Smooth muscle cell of trachea (primary cell): ENCODE measurements at places on chromosomes 2 and 18. TPM values are rescaled to one million over a fixed set of nuclear protein-coding genes. Genes with fewer than 3 reads are reported as not detected.

The XIRP2 gene
- not detected in 2 replicates for total RNA-seq

The CD8B gene
- total RNA-seq, result not detected in 2 replicates

The ASXL3 gene
- total RNA-seq, result 0.66 and 3.2 TPM in 2 replicates

The CCDC85A gene
- 0.66 and 0.73 TPM in 2 replicates for total RNA-seq

The TRIM43 gene
- total RNA-seq, result not detected in 2 replicates

The INHBB gene
- total RNA-seq, result not detected in 2 replicates

The SEMA4C gene
- total RNA-seq, result 25.0 and 27.5 TPM in 2 replicates

The DSEL gene
- 156 and 218 TPM in 2 replicates for total RNA-seq

The CD8A gene
- total RNA-seq, result not detected in 2 replicates

The KCNG2 gene
- total RNA-seq, result 0.73 and 3.3 TPM in 2 replicates

The HOXD13 gene
- not detected in 2 replicates for total RNA-seq

The IL1F10 gene
- total RNA-seq, result not detected in 2 replicates

The TNFRSF11A gene
- 0.66 and 0.73 TPM in 2 replicates for total RNA-seq

The CNDP1 gene
- total RNA-seq, result not detected in 2 replicates

The GKN2 gene
- not detected in 2 replicates for total RNA-seq

The MAPK4 gene
- not detected in 2 replicates for total RNA-seq

The SCN3A gene
- total RNA-seq, result 0.50 and 1.3 TPM in 2 replicates

The TUBA4B gene
- 0.17 TPM in 1 of 2 replicates, not detected in the other for total RNA-seq

The PKP4 gene
- 47.4 and 49.6 TPM in 2 replicates for total RNA-seq

The BCL11A gene
- under 0.01 and 0.15 TPM in 2 replicates for total RNA-seq

The DSG4 gene
- total RNA-seq, result not detected in 2 replicates

The UPP2 gene
- total RNA-seq, result under 0.01 TPM in 1 of 2 replicates, not detected in the other

The CAPN14 gene
- 0.33 and 0.58 TPM in 2 replicates for total RNA-seq

The ARHGAP15 gene
- not detected in 2 replicates for total RNA-seq

The RGPD3 gene
- total RNA-seq, result 0.29 and 0.33 TPM in 2 replicates

The SERPINE2 gene
- 62.5 and 275 TPM in 2 replicates for total RNA-seq

The GRHL1 gene
- 0.58 and 0.66 TPM in 2 replicates for total RNA-seq

The MBD1 gene
- total RNA-seq, result 63.7 and 85.7 TPM in 2 replicates

The SERPINB4 gene
- not detected in 2 replicates for total RNA-seq

The DTNA gene
- 17.5 and 30.1 TPM in 2 replicates for total RNA-seq

The C18orf54 gene
- 1.7 and 6.8 TPM in 2 replicates for total RNA-seq

The GPR55 gene
- not detected in 2 replicates for total RNA-seq

The ZBTB7C gene
- under 0.01 TPM in 1 of 2 replicates, not detected in the other for total RNA-seq

The MARCHF4 gene
- 1.5 TPM in 2 replicates for total RNA-seq

The RBKS gene
- 2.2 and 2.5 TPM in 2 replicates for total RNA-seq

The ACKR3 gene
- 0.73 and 3.0 TPM in 2 replicates for total RNA-seq

The CRIM1 gene
- 98.5 and 259 TPM in 2 replicates for total RNA-seq

The SATB2 gene
- 11.3 and 20.2 TPM in 2 replicates for total RNA-seq

The COL3A1 gene
- 2,358 and 3,379 TPM in 2 replicates for total RNA-seq

The KCNG3 gene
- total RNA-seq, result under 0.01 TPM in 1 of 2 replicates, not detected in the other

The RNPEPL1 gene
- 30.1 and 36.4 TPM in 2 replicates for total RNA-seq

The DPP4 gene
- total RNA-seq, result 81.4 and 163 TPM in 2 replicates

The GPR39 gene
- total RNA-seq, result 1.3 and 3.3 TPM in 2 replicates

The RNF152 gene
- total RNA-seq, result 9.2 and 14.7 TPM in 2 replicates

The SCYGR4 gene
- total RNA-seq, result not detected in 2 replicates

The LRATD1 gene
- total RNA-seq, result under 0.01 TPM in 2 replicates

The ADD2 gene
- total RNA-seq, result 0.29 TPM in 1 of 2 replicates, not detected in the other

The FOXD4L1 gene
- 0.15 and 0.17 TPM in 2 replicates for total RNA-seq

The DUSP2 gene
- 0.15 and 2.0 TPM in 2 replicates for total RNA-seq

The NTSR2 gene
- not detected in 2 replicates for total RNA-seq

The SNX17 gene
- total RNA-seq, result 164 and 222 TPM in 2 replicates

The SPP2 gene
- total RNA-seq, result not detected in 2 replicates

The CENPO gene
- total RNA-seq, result 5.6 and 25.9 TPM in 2 replicates

The TLX2 gene
- total RNA-seq, result 0.58 and 0.83 TPM in 2 replicates

The CD207 gene
- total RNA-seq, result not detected in 2 replicates

The CKAP2L gene
- 0.50 and 15.3 TPM in 2 replicates for total RNA-seq

The C2orf80 gene
- total RNA-seq, result not detected in 2 replicates
